ENCODE measurements at places on chromosomes 1 and 21. TPM values are rescaled to one million over a fixed set of nuclear protein-coding genes. Genes with fewer than 3 reads are reported as not detected.

Gene APCS
- total RNA-seq, result not detected

Gene INSRR
- not detected for total RNA-seq

Gene NHLH1
- not detected for total RNA-seq

Gene HSD11B1
- 35.0 TPM for total RNA-seq

Gene ZNF593OS
- not detected for total RNA-seq

Gene CFHR5
- total RNA-seq, result not detected

Gene MORC3
- 29.8 TPM for total RNA-seq

Gene KLHDC8A
- total RNA-seq, result not detected

Gene ST6GALNAC3
- 0.47 TPM for total RNA-seq

Gene SEC16B
- total RNA-seq, result 4.1 TPM

Gene PRDM16
- 0.79 TPM for total RNA-seq

Gene CLDN8
- not detected for total RNA-seq

Gene LRIG2
- 10.7 TPM for total RNA-seq

Gene GJB3
- total RNA-seq, result 0.16 TPM

Gene CHRM3
- total RNA-seq, result under 0.01 TPM

Gene DIP2A
- total RNA-seq, result 22.4 TPM

Gene GNG12
- total RNA-seq, result 73.2 TPM

Gene SGIP1
- 20.3 TPM for total RNA-seq

Gene OLIG2
- total RNA-seq, result not detected
